ENCODE measurements at places on chromosomes 6 and 20.
A peak's percentile ranks its signal among the peaks of the same experiment; 100 is the strongest.

DNA sequence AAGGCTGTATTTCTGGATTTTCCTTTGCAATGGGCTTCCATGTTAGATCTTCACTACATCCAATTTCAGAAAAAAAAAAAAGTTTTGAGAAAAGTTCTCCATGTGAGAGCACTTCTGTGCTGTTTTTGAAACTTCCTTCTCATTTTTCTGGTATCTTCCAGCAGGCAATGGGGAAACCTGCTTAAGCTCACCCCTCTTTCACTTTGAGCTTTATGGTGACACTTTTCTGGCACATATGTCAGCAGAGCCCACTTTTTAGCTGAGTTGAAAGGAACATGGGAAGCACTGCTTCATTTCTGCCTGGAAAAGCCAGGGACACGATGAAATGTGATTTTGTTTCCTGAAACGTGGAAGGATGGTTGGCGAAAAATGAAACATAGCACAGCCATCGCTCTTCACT, 293.7 kb downstream of the PLCB1 start:
- DNase-seq: no peak

- no peak for DNase-seq
These were observed 1115.6 kb upstream of the CITED2 start for GRCh38 chr6:140490081-140490480.

DNA sequence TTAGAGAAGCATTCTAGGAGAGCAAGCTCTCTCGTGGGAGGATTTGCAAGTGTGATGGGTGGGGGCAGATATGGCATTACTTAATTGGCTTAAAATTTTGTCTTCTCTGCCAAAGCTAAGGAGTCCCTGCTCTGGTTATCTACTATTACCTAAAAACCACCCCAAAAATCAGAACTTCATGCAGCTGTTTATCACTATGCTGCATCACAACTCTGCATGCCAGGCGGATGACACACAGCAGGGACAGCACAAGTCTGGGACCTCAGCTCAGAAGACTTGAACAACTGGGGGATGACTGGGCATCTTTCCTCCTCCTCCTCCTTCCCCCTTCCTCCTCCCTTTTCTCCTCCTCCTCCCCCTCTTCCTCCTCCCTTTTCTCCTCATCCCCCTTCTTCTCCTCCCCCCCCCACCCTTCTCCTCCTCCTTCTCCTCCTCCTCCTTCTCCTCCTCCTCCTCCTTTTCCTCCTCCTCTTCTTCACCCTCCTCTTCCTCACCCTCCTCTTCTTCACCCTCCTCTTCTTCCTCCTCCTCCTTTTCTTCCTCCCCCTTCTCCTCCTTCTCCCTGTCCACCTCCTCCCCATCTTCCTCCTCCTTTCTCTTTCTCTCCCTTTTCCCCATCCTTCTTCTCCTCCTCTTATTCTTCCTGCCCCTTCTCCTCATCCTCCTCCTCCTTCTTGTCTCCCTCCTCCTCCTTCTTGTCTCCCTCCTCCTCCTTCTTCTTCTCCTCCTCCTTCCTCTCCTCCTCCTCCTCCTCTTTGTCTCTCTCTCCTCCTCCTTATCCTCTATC, 218.6 kb upstream of the PMEPA1 start:
- DNase-seq: no peak

- DNase-seq: no peak
These were observed 47.4 kb downstream of the LGSN start for GRCh38 chr6:63272397-63272796.

DNA sequence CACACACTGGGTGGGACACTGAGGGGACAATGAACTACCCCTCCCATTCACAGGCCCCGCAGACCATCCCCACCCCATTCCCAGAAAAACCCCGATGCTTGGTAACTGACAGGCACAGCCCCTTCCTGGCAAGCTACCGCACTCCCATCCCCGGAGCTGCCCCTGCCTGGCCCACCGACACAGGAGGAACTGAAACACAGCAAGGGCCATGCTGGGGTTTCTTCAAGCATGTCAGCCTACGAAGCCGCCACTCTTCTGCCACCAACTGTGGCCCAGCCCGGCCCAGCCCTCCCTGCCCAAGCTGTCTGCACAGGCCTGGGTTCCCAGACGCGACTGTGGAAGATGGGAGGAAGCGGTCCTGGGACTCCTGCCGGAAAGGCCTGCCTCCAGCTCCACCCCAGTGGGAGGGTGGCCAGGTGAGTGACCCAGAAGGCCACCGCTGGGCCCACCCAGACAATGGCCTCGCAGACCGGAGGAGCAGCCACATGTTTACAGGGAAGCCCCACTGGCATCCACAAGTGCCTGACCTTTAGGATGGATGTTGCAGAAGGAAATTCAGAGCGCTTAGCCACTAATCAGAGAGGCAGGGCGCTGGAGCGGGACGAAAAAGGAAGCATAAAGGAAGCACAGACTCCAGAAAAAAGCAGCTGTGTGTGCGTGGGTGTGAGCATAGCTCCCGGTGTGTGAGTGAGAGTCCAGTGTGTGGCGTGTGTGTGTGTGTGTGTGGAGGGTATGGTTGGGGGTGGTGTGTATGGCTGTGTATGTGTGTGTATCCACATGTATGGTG, 91.6 kb downstream of the PRND start:
- peak; percentile 59 for DNase-seq

- DNase-seq: no peak
These were observed 44.2 kb upstream of the SLC9A8 start for GRCh38 chr20:49768204-49769047.

- no peak for DNase-seq
These were observed 52.5 kb downstream of the HIVEP2 start for GRCh38 chr6:142892254-142893021.

GRCh38 chr6:112806163-112806865, 459.2 kb downstream of the RFPL4B start:
- DNase-seq: no peak

GRCh38 chr6:132751306-132751705, 6.4 kb downstream of the VNN2 start:
- no peak for DNase-seq

DNA sequence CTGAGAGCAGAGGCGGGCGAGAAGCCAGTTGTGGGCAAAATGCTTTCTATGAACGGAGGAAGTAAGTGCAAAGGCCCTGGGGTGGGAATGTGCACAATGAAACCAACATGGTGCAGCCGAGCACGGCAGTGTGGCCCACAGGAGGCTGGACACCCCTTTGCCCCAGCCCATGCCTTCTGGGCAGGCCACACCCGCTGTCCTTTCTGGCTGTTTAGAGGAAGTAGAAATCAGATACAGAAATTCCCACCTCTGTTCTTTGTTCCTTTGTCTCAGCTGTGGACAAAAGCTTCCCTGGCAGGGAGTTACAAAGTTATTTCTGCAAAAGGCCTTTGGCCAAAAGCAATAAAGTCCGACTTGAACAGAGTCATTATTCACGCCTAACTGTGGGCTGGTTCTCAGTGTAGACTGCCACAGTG, 11.9 kb downstream of the SULF2 start:
- DNase-seq: no peak

- no peak for DNase-seq
These were observed 25.4 kb upstream of the DNAAF9 start for GRCh38 chr20:3432844-3433243.

GRCh38 chr20:63320041-63320511, 27.1 kb downstream of the COL20A1 start:
- no peak for DNase-seq

- DNase-seq: no peak
These were observed 62.2 kb downstream of the UBE2V1 start for GRCh38 chr20:50050660-50051308.

GRCh38 chr6:44003345-44004061, 123.7 kb downstream of the MRPL14 start:
- DNase-seq: no peak

GRCh38 chr20:35010405-35011192, 54.9 kb downstream of the MYH7B start:
- no peak for DNase-seq
